Stimulated activated naive CD4-positive, alpha-beta T cell (primary cell): ENCODE measurements at places on chromosomes 13 and 19.

DNA sequence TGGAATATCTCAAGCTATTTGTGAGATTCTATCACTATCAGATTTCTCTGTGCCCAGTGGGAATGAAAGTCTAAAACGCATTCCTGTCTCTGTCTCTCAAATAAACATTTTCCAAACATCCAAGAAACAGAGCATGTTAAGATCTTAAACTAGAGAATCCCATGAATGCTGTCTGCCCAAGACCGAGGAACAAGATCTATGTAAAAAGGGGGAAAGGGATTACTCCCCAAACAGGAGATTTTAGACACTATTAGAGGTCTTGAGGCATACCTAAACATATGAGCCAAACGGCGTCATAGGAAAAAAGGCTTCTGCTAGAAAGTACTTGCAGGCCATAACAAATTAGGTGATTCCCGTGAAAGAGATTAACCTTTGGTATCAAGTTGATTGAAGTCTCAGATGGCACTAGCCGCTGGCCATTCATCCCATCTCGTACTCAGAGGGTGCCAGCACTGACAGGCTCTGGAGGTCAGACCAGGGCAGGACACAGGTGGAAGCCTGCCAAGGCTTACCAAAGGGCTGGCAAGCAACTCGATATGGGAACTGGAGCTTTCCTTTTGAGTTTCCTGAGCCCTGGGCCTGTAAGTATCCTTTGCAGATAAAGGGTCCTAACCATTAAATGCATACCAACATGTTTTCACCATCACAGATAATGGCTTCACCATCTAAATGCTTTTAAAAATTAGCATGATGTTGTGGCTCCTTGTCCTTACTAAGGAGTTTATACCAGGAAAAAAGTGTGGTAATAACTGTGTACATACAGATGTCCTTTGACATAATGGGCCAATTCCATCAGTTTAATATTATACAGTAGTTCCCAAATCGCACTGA, 225.2 kb downstream of the FOXO1 start:
- DNase-seq: no peak

GRCh38 chr13:52862358-52863206, 14.1 kb upstream of the PCDH8 start:
- no peak for DNase-seq

- no peak for DNase-seq
Measured at GRCh38 chr13:58495668-58496067, 864.1 kb downstream of the PCDH17 start.

GRCh38 chr13:22047082-22047784, 376.4 kb downstream of the FGF9 start:
- no peak for DNase-seq

DNA sequence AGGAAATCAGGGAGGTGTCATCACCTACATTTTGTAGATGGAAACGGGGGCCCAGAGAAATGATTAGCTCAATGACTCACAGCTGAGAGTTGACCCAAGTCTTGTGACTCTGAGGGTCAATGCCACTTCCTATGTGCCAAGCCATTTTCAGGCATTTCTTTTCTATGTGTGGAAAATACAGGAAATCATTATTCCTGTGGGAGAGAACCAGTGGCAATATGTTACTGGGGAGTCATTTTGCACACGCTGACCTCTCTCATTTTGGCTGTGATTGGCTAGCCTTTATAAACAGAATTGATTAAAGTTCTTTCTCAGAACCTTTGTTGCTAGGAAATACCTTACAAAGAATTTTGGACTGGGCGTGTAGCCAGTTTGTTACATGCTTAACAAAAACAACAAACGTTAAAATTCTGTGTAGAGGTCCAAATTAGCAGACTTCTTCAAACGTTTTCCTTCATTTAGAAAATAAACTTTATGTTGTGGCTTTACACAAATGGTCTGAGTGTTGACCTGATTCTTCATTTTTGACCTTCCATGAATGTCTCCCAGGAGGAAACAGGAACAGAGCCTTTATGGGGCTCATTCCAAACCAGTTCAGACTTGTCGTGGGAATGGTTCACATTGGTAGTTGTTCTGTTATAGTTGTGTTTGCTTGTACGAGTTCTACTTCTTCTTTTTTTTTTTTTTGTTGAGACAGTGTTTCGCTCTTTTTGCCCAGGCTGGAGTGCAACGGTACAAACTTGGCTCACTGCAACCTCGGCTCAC, 11.4 kb downstream of the PCCA start:
- no peak for DNase-seq

- no peak for DNase-seq
Measured at GRCh38 chr13:93496985-93497673, 270.5 kb downstream of the GPC6 start.

DNA sequence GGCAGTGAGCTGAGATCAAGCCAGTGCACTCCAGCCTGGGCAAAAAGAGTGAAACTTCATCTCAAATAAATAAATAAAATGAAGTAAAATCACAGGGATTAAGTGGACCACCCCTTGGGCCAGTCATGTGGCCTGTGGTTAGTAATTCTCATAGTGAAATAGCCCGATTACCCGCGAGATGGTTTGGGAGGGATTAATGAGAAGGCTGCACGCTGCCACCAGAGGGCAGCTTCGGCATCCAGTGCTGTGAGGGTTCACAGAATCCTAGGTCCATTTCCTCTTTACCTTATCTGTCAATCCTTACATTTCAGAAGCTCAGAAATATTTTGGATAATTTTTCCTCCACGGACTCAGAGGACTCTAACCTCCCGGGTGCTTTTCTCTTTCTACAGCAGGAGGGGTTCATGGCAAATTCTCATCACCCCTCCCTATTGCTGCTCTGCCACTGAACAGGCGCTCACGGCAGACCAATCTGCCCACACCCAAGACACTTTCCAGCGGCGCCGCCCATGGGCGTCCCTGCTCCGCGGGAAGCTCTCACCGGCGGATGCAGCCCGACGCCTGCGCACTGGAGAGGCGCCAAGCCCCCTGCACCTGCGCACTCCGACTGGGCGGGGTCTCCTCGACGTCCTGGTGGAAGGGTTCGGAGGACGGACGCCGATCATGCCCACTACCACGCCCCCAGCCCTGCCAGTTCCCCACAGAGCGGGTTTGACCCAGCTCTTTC, 11.0 kb downstream of the ZNF835 start:
- no peak for DNase-seq
